ENCODE measurements at places on chromosomes 1 and 21.

- DNase-seq = peak; percentile 8
Measured at GRCh38 chr1:28199328-28200233, 23.1 kb upstream of the PTAFR start.

DNA sequence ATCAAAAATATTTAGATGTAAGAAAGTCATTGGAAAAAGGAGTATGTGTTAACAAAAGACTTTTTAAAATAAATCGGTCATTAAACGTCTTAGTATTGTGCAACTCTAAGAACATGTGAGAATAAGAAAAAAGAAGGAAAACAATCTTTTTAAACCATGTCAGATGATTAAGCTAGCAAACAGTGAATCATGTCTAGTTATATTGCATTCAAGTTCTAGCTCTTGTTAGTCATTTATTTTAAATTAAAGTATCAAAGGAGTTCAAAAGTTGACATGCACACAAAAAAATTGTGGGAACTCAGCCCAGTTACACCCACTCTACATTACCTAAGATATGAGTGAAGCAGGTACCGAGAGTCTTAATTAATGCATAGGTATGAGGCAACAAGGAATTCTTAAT is 9.8 kb downstream of the FRRS1 start:
- no peak for DNase-seq

GRCh38 chr1:45065083-45065482 is 53.0 kb downstream of the UROD start:
- DNase-seq = no peak

GRCh38 chr1:160125746-160126145 is 10.2 kb downstream of the ATP1A2 start:
- no peak for DNase-seq

DNA sequence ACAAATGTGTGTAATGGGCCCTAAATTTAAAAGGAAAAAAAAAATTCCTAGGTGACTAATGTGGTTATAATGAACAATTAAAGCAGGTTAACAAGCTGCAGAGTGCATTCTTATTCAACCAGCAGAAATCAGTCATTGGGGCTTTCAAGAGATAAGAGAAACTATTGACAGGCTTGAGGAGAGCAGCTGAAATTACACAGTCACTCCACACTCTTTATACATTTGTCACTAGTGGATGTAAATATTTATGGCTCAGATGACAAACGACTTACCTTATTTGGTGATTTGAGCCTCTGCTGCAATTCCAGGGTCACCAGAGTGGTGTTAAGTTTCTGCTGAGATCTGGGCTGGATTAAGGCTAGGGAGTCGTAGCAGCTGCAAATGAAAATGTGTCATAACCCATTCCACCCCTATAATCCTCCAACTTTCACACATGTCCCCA is 896.3 kb downstream of the TTLL7 start:
- DNase-seq = no peak

- no peak for DNase-seq
Measured at GRCh38 chr1:145889722-145890121, 4.1 kb upstream of the ANKRD35 start.

DNA sequence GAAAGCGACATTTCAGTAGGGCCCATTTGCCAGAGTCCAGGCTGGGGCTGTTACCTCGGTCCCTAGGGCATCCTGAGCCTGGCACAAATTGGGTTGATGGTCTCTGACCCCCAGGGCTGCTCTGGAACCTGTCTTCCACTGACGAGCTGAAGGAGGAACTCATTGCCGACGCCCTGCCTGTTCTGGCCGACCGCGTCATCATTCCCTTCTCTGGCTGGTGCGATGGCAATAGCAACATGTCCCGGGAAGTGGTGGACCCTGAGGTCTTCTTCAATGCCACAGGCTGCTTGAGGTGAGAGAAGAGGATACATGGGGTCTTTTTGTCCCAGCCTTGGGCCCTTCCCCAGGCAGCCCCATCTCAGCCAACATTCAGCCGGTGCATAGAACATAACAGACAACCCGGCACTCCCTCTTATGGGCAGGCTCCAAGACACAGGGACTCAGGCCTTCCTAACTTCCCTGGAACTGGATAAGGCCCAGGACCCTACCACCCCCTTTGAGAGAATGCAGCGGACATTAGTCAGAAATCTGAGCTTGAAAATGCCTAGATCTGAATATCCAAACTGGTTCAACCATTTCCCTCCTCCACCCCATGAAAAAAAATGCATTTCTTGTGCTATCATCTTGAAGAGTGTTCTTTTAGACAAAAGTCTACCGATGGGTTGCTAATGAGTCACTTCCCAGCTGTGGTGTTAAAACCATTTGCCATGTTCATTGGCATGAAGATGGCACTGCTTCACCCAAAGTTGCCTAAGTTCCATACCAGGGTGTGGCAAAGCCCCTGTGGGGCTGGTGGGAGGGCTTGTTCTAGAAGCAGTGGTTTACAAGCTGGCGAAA is 35.4 kb downstream of the PKP1 start:
- DNase-seq = no peak

DNA sequence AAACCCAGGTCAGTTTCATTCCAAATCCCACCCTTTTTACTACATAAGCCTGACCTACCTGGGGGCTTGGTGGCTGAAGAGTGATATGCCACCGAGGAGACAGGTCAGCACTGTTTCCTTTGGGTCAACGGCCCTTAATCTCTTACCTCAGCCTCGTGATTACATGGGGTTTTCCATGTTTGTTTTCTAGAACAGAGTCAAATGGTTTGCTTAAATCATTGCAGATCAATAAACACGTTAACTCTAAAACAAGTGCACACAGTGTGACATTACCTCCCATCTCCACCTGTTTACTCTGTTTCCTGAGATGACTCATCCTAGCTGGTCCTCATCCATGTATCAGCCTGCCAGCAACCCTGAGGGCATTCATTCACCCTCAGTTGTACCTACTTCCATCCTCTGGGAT is 40.8 kb upstream of the TP53BP2 start:
- DNase-seq = no peak

GRCh38 chr1:234089396-234089795 is 184.9 kb downstream of the SLC35F3 start:
- no peak for DNase-seq

All from activated naive CD4-positive, alpha-beta T cell (primary cell).